ENCODE measurements at places on chromosomes 4 and X.

- DNase-seq: no peak
Measured at GRCh38 chrX:119206203-119206602, 29.9 kb upstream of the PGRMC1 start.

GRCh38 chrX:138754861-138755260 lies 43.3 kb upstream of the FGF13 start:
- DNase-seq: no peak

DNA sequence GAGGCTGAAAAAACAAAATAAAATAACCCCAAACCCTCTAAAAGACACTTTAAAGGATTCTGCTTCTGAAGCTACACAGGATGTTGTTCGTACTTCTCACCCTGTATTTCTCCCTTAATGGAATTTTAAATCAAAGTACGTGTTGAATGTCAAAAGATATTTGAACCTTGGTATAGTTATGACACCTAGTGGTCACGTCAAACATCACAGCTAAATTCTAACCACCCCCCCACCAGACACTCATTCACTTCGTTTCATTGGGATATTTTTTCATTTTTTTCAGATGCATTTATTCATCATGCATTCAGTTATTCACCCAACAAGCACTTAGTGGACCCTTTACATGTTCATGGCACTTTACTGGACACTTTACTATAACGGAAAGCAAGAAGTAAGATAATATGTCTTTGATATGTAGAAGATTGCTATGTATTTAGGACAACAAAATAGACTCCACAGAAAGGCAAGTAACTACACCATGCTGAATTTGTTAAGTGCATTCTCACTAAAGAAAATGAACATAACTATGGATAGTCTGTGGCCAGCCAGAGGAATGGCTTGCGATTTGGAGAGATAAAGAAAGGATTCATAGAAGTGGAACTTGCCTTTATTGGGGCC lies 62.5 kb upstream of the GPR174 start:
- no peak for DNase-seq

DNA sequence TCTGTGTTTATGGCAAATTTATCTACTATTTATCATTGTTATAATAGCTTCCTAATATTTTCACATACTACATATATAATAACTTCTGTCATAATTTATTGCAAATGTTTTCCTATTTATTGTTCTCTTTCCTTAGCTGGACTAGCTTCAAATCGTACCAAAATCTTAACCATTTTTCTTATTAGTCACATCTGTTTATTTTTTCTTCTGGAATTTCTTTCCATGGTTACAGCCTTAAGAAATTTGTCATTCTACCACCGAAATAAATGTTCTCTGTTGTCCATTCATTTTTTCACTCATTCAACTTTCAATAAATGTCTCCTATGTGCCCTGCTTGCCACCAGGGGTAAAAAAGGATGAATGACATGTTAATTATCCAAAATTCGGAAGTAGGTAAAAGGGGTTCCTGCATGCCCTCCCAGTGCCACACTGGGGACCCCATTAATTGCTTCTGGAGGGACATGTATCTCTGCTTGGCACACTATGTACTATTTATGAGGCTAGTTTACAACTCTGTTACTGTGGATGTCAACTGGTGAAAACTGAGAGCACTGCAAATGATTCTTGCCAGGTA lies 182.1 kb downstream of the SH3KBP1 start:
- no peak for DNase-seq

DNA sequence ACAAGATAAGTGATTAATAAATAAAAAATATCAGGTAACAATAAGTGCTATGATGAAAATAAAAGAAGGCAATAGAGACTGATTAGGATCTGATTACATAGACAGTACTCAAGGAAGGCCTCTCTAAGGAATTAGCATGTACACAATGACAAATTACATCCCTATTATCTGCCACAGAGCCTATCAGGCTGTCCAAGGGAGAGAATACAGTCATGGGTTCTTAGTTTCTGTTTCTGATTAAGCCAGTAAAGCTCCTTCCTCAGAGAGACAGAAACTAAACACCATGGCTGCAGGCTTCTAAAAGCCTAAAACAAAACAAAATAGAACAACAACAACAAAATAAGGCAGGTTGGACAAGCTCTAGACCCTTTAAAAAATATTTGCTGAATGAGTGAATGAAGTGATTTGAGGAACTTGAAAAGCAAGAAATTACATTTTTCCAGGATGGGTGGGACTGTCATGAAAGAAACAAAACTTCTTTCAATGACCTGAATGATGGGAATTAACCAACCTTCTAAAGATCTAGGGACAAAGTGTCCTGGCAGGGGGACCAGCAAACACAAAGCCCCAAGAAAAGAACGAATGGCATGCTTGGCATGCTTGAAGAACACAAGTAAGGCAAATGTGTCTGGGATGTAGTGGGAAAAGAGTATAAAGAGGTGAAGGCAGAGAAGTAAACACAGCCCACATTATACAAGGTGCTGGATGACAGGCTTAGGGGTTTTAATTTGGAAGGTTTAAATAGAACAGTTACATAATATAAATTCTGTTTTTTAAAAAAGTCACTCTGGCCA lies 44.1 kb downstream of the NAA11 start:
- no peak for DNase-seq

DNA sequence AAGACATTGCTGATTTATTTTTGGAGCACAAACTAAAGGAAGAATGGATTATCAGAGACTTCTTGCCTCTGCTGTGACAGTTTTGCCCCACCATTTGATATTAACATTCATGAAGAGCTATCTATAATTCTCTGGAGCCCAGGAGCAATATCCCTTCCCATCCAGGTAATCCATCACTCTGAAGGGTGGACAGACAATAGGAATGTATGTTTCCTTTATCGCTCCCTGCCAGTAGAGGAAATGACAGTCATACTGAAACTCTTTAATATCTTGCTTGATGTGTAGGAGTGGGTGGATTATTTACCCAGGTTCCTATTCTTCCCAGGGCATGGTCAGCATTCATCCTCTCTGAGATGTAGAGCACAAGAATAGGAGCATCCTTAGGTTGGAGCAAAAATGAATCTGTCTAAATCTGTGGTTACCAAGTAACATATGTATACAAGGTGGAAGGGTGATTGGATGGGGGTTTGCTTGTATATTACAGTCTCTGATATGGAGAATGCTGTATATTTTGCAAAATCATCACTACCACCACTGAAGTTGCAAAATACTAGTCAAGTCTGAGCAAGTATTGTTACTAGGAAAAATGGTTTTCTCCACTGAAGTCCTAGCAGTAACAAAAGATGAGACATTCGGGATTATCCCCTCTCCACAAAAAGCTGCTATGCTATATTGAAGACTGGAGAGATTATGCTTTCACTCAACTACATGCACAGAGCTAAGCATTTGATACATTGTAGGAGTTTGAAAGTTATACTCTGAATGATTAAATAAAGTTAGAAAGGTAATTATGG lies 151.6 kb downstream of the CBLL2 start:
- DNase-seq: no peak

- DNase-seq: no peak
Measured at GRCh38 chrX:9829308-9830267, 43.4 kb downstream of the SHROOM2 start.

DNA sequence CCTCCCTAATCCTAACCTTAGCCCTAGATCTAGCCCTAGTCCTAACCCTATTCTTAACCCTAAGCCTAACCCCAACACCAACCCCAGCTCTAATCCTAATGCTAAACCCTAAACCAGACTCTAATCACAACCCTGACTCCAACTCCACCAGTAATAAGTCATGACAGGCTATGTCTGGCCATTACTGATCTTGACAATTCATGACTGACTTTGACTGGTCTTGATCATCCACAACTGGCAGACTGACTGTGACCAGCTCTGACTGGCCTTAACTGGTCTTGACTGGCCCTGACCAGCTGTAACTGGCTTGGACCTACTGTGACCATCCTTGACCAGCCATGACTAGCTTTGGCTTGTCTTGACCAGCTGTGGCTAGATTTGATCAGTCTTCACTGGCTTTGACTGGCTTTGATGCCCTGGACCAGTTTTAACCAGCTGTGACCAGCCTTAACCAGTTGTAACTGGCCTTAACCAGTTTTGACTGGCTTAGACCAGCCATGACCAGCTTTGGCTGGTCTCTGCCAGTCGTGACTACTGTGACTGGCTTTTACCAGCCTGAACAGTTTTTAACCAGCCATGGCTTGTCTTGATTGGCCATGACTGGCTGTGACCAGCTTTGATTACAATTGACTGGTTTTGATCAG lies 68.4 kb downstream of the RLIM start:
- DNase-seq: no peak

DNA sequence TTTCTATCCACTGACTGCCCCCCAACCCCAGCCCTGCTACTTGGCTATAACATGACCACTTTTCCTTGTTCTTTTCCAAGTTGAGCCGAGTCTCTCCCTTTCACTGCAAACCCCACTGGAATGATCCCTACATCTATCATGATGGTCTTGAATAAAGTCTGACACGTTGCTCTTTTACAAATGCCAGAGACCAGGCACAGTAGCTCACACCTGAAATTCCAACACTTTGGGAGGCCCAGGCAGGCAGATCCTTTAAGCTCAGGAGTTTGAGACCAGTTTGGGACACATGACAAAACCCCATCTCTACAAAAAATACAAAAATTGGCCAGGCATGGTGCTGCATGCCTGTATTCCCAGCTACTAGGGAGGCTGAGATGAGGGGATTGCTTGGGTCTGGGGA lies 100.9 kb downstream of the WDFY3 start:
- DNase-seq: no peak

DNA sequence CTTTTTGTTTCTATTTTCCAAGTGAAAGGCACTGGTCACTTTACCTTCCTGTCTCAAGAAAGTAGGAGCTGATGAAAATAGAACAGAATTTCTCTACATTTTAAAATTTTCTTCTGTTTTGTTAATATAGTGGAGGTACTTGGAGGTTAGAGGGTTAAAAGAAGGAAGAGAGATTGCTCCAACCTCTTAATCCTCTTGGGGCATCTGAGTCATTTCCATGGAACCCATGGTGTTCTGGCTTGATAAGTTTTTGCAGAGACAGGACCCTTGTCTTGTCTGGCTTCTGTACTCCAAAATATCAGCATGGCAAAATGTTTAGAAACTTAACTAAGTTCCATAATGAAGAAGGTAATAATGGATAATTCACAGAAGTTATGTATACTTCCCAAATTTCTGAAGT lies 727.2 kb downstream of the C4orf33 start:
- DNase-seq: no peak

DNA sequence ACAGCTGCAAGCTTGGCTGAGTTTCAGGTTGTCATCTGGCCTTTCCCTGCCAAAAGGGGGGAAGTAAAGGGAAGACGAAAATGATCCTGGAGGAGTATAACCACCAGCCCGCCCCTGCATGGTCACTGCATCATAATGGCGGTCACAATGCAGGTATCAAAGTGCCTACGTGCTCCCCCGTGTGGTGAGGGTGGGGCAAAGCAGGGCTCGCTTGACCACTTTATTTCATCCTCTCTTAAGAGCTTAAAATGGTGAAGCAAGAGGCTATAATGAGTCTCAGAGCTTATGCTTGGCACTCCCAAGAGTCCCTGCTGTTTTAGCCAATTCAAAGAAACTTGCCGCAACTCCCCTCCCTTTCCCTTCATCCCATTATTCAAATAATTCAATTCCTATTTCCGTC lies 105.6 kb downstream of the APOOL start:
- DNase-seq: no peak

GRCh38 chr4:173807347-173807746 lies 277.3 kb upstream of the HAND2 start:
- no peak for DNase-seq

GRCh38 chr4:37659696-37660095 lies 26.5 kb downstream of the RELL1 start:
- DNase-seq: no peak

DNA sequence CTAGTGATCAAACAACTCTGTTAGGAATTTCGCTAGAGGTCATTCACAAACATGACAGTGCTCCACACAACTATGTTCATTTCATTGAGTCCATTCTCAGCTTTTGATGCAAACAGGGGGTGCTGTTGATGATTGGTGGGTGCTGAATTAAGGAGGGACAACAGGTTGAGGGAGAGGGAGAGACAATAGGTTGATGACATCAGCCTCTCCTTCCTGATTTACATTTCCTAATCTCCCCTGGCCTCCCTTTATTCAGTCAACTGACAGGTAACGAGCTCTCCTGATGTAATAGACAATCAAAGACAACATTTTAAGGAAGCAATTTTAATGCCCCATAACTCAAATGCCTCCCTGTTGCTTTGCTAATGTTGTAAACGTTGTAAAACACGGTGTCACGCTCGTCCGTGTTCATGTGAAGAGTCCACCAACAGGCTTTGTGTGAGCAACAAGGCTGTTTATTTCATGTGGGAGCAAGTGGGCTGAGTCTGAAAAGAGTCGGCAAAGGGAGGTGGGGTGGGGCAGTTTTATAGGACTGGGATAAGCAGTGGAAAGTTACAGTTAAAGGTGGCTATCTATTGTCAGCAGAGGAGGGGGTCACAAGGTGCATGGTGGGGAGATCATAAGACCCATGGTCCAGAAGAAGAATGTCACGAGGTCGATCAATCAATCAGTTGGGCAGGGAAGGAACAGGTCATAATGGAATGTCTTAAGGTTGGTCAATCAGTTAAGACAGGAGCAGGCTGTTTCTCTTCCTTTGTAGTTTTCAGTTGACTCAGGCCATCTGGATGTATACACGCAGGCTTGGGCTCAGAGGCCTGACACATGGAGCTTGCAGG lies 4.8 kb upstream of the GAR1 start:
- no peak for DNase-seq

GRCh38 chrX:71195964-71196649 lies 26.9 kb upstream of the GJB1 start:
- no peak for DNase-seq

- DNase-seq: no peak
Measured at GRCh38 chrX:85379174-85379907, at the start of gene POF1B. POF1B (minus strand) TSS chrX:85379665; CDS start chrX:85379454, 211 bp downstream.

DNA sequence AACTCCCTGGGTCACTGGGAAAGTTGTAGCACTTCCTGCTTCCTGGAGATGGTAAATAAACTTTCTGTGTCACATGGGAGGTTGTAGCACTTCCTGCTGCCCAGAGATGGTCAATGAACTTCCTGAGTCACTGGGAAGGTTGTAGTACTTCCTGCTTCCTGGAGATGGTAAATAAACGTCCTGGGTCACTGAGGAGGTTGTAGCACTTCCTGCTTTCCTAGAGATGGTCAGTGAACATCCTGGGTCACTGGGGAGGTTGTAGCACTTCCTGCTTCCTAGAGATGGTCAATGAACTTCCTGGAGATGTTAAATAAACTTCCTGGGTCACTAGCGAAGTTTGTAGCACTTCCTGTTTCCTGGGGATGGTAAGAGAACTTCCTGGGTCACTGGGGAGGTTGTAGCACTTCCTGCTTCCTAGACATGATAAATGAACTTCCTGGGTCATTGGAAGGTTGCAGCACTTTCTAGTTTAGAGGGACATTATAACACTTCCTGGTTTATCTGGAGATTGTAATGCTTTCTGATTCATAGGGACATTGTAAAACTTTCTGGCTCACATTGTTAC lies 62.3 kb upstream of the CD99 start:
- no peak for DNase-seq
